ENCODE measurements at places on chromosomes 7 and 10.

GRCh38 chr7:112405286-112405685 lies 45.0 kb upstream of the IFRD1 start:
- no peak for DNase-seq

- no peak for DNase-seq
Measured at GRCh38 chr10:64682043-64682442, 1160.8 kb downstream of the REEP3 start.

- no peak for DNase-seq
Measured at GRCh38 chr10:74011017-74011416, 13.1 kb downstream of the VCL start.

DNA sequence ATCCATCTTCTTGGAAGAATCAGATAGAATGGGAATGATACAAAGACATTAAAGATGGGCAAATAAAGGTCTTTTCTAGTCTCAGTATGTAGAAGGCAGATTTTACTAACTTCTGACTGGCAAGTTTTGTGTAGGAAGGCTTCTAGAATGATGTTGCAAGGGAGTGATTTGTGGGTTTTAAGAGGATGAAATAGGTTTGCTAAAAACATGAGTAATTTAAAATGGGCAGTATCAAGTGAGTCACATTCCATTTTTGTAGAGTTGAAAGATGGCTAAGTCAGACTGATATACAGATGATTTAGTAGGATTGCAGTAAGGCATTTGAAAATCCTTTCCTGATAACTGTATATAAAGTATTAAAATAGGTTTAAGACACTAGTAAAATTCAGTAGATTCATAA lies 777.4 kb downstream of the SORCS1 start:
- DNase-seq = no peak

DNA sequence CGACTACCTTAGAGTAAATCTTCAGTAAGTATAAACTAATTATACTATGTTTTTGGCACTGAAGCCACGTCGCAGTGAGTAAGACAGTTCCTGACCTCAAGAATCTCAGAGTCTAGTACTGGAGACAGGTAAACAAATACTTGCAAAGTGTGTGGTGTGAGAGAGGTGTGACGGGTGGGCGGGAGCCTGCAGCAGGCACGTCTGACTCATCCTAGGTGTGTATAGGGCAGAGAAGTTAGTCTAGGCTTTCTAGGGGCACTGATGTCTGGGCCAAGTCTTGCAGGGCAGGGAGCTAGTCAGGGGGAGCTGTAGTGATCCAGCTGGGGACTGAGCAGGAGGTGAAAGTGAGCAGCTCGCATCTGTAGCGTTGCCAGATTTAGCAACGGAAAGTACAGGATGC lies 35.9 kb upstream of the SFTPD start:
- DNase-seq = no peak

GRCh38 chr10:122656741-122657140 lies 42.9 kb downstream of the C10orf120 start:
- no peak for DNase-seq

All from NCI-H2081 (cell line).